ENCODE measurements at places on chromosomes 7 and 10. TPM values are rescaled to one million over a fixed set of nuclear protein-coding genes. Genes with fewer than 3 reads are reported as not detected.

- H3K27ac ChIP-seq, result no peak overlapping the region
- no peaks in the 10 kb centered on the region for H3K36me3 ChIP-seq
- H3K4me1 ChIP-seq, result no peaks in the 10 kb centered on the region
Observed at GRCh38 chr10:6621536-6621935, 41.5 kb upstream of the PRKCQ start.

DNA sequence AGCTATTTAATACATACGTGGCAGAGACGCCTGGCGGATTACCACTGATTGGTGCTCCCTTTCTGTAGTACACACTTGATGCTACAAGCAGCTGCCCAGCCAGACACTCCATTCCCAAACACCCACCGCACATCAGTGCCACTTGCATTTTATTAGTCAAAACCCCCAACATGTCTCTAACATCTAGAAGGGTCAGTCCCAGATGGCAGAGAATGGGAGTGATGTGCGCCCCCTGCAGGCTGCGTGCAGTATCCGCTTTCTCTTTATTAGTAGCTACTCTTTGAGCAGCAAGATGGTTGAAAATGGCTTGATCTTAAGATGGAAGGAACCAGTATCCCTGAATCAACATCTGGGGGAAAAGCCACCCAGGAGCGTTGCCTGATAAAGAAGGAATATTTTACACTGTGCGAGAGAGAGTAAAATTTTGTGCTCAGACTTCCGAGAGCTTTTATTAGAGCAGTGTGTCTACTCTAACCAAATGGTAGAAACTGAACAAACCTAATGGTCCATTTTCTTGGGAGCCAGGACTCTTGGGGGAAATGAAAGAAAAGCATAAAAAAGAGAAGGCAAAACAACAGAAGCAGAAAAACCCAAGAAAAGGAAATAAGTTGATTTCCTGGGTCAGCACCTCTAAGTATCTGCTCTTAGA, 78.3 kb downstream of the ST8SIA6 start:
- H3K27ac ChIP-seq, result no peak overlapping the region
- H3K4me1 ChIP-seq, result no peaks in the 10 kb centered on the region
- H3K27me3 ChIP-seq, result no peaks in the 10 kb centered on the region
- H3K36me3 ChIP-seq, result no peaks in the 10 kb centered on the region
- H3K4me3 ChIP-seq, result no peak overlapping the region

GRCh38 chr10:93299195-93299594, 182.9 kb downstream of the MYOF start:
- DNase-seq, result no peak
- no peaks in the 10 kb centered on the region for H3K27me3 ChIP-seq
- no peaks in the 10 kb centered on the region for H3K4me1 ChIP-seq
- H3K27ac ChIP-seq, result no peak overlapping the region
- H3K4me3 ChIP-seq, result no peak overlapping the region

DNA sequence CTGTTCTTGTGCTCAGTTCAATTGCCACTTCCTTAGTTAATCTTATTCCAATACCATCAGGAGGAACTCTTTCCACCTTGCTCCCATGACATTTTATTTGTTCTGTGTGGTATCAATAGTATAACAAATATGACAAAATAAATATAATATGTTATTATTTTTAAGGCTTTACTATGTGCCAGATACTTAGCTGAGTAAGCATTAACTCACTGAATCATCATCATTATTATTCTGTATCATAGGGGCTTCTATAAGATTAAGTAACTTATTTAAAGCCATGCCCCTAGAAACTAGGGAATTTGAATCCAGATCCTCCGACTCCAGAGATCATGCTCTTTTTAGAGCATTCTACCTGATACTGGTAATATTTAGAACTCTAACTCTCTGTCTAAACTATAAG, 33.5 kb upstream of the SKAP2 start:
- DNase-seq, result no peak
- no peaks in the 10 kb centered on the region for H3K4me1 ChIP-seq
- H3K27ac ChIP-seq, result no peak overlapping the region
- H3K36me3 ChIP-seq, result no peaks in the 10 kb centered on the region

GRCh38 chr10:101041252-101041761, 10.3 kb downstream of the SFXN3 start:
- no peak overlapping the region for H3K27ac ChIP-seq
- no peak overlapping the region for H3K4me3 ChIP-seq

GRCh38 chr7:150973571-150974451, 4.3 kb downstream of the KCNH2 start:
- H3K4me1 ChIP-seq, result peaks cover 41% of the 10 kb centered on the region
- H3K27me3 ChIP-seq, result peaks cover 19% of the 10 kb centered on the region
- H3K36me3 ChIP-seq, result no peaks in the 10 kb centered on the region
- H3K4me3 ChIP-seq, result peak overlapping the region; percentile 61

- peaks cover 10% of the 10 kb centered on the region for H3K36me3 ChIP-seq
- no peaks in the 10 kb centered on the region for H3K27me3 ChIP-seq
- H3K27ac ChIP-seq, result no peak overlapping the region
Observed at GRCh38 chr10:6528198-6528950, 51.7 kb downstream of the PRKCQ start.

DNA sequence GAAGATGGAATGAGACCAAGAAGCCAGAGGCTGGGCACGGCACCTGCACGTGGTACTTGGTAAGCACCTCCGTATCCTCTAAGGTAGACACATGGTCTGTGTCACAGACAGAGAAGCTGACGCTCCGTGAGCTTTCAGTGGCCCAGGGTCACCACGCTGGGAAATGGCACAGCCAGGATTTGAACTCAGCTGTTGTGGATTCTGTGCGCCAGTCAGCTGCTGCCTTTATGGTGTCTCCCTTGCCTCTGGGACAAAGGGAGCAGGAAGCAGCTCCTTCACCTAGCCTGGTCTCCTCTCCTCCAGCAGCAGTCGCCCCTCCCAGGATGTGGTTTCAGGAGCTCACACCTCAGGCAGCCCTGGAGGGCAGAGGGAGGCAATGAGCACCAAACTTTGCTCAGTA, 110.8 kb downstream of the ARHGAP22 start:
- H3K4me1 ChIP-seq, result no peaks in the 10 kb centered on the region
- no peak overlapping the region for H3K4me3 ChIP-seq
- H3K27ac ChIP-seq, result no peak overlapping the region
- no peak for DNase-seq
- H3K36me3 ChIP-seq, result no peaks in the 10 kb centered on the region

DNA sequence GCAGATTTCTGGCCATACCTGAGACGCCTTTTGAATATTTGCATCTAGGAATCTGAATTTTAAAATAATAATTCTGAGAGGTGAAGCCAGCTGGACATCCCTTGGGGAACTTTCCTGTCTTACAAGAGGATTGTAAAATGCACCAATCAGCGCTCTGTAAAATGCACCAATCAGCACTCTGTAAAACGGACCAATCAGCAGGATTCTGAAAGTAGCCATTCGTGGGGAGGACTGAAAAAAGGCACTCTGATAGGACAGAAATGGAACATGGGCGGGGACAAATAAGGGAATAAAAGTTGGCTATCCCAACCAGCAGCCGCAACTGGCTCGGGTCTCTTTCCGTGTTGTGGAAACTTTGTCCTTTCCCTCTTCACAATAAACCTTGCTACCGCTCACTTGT, 9.9 kb downstream of the PPIF start:
- peaks cover 9% of the 10 kb centered on the region for H3K4me1 ChIP-seq
- DNase-seq, result no peak
- peaks cover 28% of the 10 kb centered on the region for H3K36me3 ChIP-seq
- no peak overlapping the region for H3K27ac ChIP-seq
- H3K4me3 ChIP-seq, result no peak overlapping the region

DNA sequence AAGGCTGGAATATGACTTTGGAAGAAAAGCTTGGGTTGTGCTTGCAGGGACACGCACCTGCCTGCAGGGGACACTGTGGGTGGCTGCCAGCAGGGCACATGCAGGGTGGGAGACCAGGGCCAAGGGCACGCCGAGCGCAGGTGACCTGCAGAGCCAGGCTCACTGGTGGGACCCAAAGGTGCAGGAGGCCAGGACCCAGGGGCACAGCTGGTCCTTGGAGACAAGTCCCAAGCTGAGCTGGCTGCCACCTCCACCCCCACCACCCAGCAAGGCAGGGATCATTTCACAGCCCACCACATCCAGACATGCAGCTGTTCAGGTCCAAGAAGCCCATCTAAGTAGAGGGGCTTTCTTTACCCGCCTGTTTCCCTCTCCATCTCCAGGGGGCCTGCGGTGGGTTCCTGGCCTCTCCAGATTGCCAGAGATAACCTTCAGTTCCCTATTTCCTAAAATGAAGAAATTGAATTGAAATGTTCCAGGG, 13.8 kb upstream of the CLIP2 start:
- no peaks in the 10 kb centered on the region for H3K4me1 ChIP-seq
- no peaks in the 10 kb centered on the region for H3K36me3 ChIP-seq
- no peak for DNase-seq
- H3K27ac ChIP-seq, result no peak overlapping the region
- no peaks in the 10 kb centered on the region for H3K27me3 ChIP-seq

DNA sequence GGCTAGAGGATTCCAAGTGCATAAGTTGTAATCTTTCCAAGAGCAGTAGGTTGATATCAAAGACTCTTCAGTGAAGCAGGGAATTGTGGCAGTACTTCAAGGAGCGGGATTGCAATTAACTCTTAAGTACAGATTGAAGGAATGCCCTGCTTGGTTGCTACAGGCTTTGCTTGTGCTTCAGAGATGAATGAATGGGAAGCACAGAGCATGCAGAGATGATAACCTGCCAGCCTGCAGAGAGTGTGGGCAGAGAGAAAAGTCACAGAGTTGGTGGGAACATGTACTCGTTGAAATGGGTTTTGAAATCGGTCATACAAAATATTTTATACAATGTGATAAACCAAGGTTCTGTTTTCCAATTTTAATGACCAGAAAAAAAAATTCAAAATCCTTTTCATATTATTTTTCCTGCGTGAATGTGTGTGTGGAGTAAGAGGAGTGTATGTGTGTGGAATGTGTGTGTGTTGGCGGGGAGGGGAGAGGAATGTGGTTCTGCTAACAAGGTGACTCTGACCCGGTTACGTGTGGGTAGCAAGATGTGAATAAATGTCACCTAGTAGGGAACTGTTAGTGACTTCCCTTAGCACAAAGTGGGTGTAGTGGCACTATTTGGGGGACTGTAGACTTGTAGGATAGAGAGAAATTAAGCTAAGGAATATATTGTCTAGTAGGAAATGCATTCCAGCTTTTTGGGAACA, 697.8 kb downstream of the GATA3 start:
- no peak for DNase-seq
- no peak overlapping the region for H3K27ac ChIP-seq
- H3K27me3 ChIP-seq, result no peaks in the 10 kb centered on the region
- no peak overlapping the region for H3K4me3 ChIP-seq

DNA sequence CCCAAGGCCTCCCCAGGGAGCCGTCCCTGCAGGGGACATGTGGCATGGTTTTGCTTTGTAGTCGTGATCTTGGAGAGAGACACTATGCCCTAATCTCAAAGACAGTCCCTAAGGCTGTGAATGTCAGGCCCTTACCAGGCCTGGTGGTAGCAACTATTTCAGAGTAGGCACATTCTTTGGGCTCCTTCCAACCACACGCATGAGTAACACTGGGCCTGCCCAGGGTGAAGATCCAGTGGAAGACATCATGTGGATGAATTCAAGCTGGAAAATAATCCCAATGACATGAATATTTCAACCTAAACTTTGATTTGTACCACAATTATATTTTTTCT, 39.5 kb upstream of the INSIG1 start:
- DNase-seq, result no peak
- H3K4me1 ChIP-seq, result no peaks in the 10 kb centered on the region
- peaks cover 5% of the 10 kb centered on the region for H3K27me3 ChIP-seq
- no peak overlapping the region for H3K4me3 ChIP-seq
- H3K27ac ChIP-seq, result no peak overlapping the region

DNA sequence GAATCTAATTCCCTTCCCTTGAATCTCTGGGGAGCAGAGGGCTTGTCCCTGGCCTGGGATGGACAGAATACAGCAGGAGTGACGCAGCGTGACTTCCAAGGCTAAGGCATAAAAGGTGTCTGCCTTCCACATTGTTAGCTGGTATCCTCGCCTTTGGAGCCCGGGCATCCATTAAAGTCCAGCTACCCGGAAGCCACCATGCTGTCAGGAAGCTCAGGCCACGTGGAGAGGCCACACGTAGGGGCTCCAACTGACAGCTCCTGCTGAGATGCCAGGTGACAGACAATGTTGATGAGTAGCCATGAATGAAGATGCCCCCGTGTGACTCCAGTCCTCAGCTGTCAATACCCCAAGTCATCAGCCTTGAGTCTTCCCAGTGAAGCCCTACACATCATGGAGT, 99.9 kb downstream of the OAT start:
- no peaks in the 10 kb centered on the region for H3K4me1 ChIP-seq
- no peaks in the 10 kb centered on the region for H3K36me3 ChIP-seq
- no peak overlapping the region for H3K4me3 ChIP-seq
- H3K27me3 ChIP-seq, result no peaks in the 10 kb centered on the region

DNA sequence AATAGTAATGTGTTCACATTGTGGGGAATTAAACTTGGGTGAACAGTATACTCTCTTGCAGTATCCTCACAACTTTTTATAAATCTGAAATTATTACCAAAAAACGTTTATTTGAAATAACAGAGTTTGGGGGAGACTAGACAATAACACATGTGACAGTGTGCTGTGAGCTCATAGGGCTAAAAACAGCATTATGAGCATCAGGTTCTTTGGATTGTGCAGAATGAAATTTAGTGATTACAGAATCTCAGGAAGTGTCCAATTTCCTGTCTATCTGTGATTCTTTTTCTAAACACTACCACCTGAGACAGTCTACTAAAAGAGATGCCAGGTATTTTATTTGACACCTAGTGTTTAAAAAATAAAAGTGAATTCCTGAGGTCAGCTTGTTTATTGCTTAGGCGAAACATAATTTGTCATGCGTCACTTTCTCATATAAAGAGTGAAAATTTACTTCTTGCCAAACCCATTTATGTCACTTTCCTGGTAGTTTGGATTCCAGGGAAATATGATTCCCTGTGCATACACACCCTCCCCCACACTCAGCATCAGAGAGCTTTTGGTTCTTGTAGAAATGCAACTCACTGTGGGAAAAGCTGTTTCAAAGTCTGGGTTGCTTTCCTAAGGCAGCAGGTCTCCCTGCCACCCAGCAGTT, 71.2 kb downstream of the AOAH start:
- no peak for DNase-seq
- H3K27me3 ChIP-seq, result no peaks in the 10 kb centered on the region
- H3K27ac ChIP-seq, result no peak overlapping the region
- H3K36me3 ChIP-seq, result peaks cover 5% of the 10 kb centered on the region
- H3K4me1 ChIP-seq, result peaks cover 6% of the 10 kb centered on the region

FGF8 gene
- not detected for total RNA-seq

CFTR gene
- total RNA-seq, result not detected

EXOC6 gene
- total RNA-seq, result 10.6 TPM

HHEX gene
- not detected for total RNA-seq

SPOCK2 gene
- 69.2 TPM for total RNA-seq

ACSM6 gene
- total RNA-seq, result not detected

IFIT1B gene
- not detected for total RNA-seq

NCF1 gene
- total RNA-seq, result 0.27 TPM

NFE2L3 gene
- total RNA-seq, result 47.4 TPM

HERPUD2 gene
- 31.3 TPM for total RNA-seq

CLDN3 gene
- not detected for total RNA-seq

ARHGEF5 gene
- 11.4 TPM for total RNA-seq

LAMB1 gene
- not detected for total RNA-seq

AKR1B15 gene
- total RNA-seq, result not detected

UPK3BL1 gene
- total RNA-seq, result 20.5 TPM

WNT8B gene
- total RNA-seq, result not detected
